ENCODE measurements at places on chromosomes 7 and 10. TPM values are rescaled to one million over a fixed set of nuclear protein-coding genes. Genes with fewer than 3 reads are reported as not detected.

- no peak overlapping the region for H3K4me3 ChIP-seq
- no peak overlapping the region for H3K27ac ChIP-seq
- no peaks in the 10 kb centered on the region for H3K27me3 ChIP-seq
- H3K36me3 ChIP-seq, result no peaks in the 10 kb centered on the region
- DNase-seq, result no peak
- H3K4me1 ChIP-seq, result no peaks in the 10 kb centered on the region
These were observed 41.1 kb downstream of the MINPP1 start for GRCh38 chr10:87545783-87546182.

DNA sequence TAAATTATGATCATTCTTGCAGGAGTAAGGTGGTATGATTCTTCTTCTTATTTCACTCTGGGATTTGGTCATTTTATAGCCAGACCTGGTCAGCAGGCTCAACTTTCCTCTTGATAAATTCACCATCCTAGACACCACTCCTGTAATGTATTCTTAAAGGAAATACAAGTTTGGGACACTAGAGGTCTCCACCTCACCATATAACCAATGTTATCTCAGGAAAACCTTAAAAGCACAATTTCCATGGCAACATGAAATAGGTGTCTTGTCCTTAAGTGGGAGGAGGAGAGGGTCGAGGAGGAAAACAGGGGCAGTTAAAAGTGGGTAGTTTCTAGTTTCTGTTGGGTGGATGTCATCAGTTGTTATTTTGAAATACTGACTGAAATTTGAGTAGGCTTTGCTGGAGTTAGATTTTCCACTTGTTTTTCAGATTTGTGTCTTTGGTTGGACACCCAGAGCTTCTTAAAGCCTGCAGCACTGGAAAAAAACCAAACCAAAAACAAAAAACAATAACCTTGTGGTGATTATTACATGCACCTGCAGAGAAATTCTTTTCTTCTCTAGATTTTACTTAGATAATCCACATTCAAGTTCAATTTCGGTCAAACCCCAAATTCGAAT, 163.1 kb downstream of the PRKCQ start:
- no peak for DNase-seq
- no peak overlapping the region for H3K27ac ChIP-seq
- no peaks in the 10 kb centered on the region for H3K27me3 ChIP-seq
- H3K4me3 ChIP-seq, result no peak overlapping the region

DNA sequence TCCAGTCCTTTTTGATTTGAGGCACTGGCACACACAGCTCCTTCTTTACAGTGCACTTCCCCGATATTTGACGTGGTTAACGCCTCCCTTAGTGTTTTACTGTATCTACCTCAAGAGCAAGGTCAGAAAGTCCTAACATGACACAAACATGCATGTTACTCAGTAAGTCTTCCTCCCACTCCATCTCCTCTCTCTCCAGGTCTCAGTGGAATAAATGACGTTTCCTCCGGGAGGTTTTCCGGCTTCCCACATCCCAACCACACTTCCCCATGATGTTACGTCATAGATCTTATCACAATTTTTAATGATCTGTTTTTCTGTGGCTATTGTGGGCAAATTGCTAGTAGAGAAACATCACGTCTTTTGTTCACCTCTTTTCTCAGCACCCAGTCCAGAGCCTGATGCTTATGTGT, 165.7 kb downstream of the PTPN20 start:
- no peak for DNase-seq
- H3K27ac ChIP-seq, result no peak overlapping the region
- H3K36me3 ChIP-seq, result no peaks in the 10 kb centered on the region
- no peaks in the 10 kb centered on the region for H3K4me1 ChIP-seq
- H3K4me3 ChIP-seq, result no peak overlapping the region

GRCh38 chr7:101243646-101244374, 1.1 kb downstream of the FIS1 start:
- H3K4me1 ChIP-seq, result peaks cover 3% of the 10 kb centered on the region
- H3K27me3 ChIP-seq, result no peaks in the 10 kb centered on the region
- no peak for DNase-seq
- no peak overlapping the region for H3K27ac ChIP-seq
- H3K4me3 ChIP-seq, result peak overlapping the region; percentile 14

- no peaks in the 10 kb centered on the region for H3K36me3 ChIP-seq
- H3K27me3 ChIP-seq, result no peaks in the 10 kb centered on the region
- no peak overlapping the region for H3K4me3 ChIP-seq
- H3K27ac ChIP-seq, result no peak overlapping the region
- H3K4me1 ChIP-seq, result peaks cover 11% of the 10 kb centered on the region
These were observed 25.2 kb downstream of the IQCE start for GRCh38 chr7:2583798-2584580.

- no peaks in the 10 kb centered on the region for H3K4me1 ChIP-seq
- no peak for DNase-seq
These were observed 46.2 kb downstream of the SMNDC1 start for GRCh38 chr10:110258542-110258941.

- no peak overlapping the region for H3K27ac ChIP-seq
- no peak for DNase-seq
- peak overlapping the region; percentile 16 for H3K4me3 ChIP-seq
These were observed 880 bp downstream of the HOXA5 start for GRCh38 chr7:27142580-27143022.

DNA sequence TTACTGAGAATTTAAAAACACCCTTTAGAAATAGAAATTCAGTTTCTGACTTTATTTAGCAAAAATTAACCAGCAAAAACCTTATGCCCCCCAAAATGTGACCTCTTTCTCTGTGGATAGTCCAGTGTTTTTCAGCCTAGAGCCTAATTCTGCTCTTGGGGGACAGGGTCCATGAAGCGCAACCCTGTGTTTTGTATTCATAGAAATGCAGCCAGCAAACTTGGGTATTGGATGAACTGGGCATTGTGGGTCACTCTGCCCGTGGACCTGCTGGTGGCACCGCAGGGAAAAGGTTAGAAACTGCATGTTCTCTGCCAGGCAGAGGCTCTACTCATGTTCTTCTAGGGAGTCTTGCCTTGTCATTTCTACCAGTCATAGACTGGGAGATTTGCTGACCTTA, 787.4 kb upstream of the C7orf33 start:
- no peaks in the 10 kb centered on the region for H3K4me1 ChIP-seq
- no peak overlapping the region for H3K27ac ChIP-seq
- no peaks in the 10 kb centered on the region for H3K36me3 ChIP-seq
- H3K4me3 ChIP-seq, result no peak overlapping the region
- no peak for DNase-seq

GRCh38 chr10:107826171-107826570, 661.7 kb upstream of the SORCS1 start:
- H3K4me1 ChIP-seq, result no peaks in the 10 kb centered on the region
- no peak overlapping the region for H3K4me3 ChIP-seq

DNA sequence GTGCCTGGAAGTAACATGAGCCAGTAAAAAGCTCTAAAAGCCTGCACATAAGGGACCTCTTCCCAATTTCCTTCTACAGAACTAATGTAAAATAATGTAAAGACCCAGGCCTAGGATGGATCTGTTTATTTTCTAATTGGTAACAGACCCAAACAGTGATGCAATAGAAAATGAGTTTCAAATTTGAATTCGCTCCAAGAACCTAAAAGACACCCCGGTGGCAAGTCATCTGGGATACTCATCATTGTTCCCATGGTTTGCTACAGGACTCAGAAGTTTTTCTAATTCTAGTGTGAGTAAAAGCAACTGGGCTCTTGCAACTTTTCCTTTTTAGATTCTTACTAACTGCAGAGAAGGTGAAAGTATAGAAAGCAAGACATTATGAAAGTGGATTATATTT, 271.3 kb upstream of the CACNA2D1 start:
- no peaks in the 10 kb centered on the region for H3K27me3 ChIP-seq
- no peak overlapping the region for H3K27ac ChIP-seq
- H3K36me3 ChIP-seq, result no peaks in the 10 kb centered on the region
- H3K4me1 ChIP-seq, result no peaks in the 10 kb centered on the region

NIPSNAP2 gene
- 45.2 TPM for total RNA-seq

COL26A1 gene
- total RNA-seq, result 71.4 TPM

SNCG gene
- 4.8 TPM for total RNA-seq

PTPRZ1 gene
- 135 TPM for total RNA-seq

CPA2 gene
- total RNA-seq, result 0.31 TPM

DEPP1 gene
- total RNA-seq, result 0.67 TPM

TSPAN33 gene
- 47.1 TPM for total RNA-seq

ZNF777 gene
- total RNA-seq, result 11.2 TPM

TUBB8 gene
- 1.5 TPM for total RNA-seq

PDCD11 gene
- total RNA-seq, result 78.5 TPM

PNLIP gene
- not detected for total RNA-seq

KLF14 gene
- total RNA-seq, result not detected
